Prostate gland (tissue), 2 donors: ENCODE measurements at places on chromosomes 3 and 15.

DNA sequence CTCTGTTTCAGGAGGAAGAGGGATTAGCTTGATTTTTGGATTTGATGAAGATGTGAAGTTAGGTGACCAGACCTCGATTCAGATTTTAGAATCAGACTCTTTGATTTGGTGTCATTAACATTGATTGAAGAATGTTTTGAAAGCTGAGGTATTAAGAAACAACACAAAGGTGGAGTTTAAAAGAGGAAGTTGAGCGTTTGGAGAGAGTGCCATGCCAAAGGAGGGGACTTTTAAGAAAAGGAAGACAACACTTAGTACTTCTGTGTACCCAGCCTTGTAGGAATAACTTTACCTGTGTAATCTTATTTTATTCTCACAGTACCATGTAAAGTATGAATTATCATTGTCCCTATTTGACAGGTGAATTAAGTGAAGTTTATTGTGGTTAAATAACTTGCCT lies 34.4 kb downstream of the PPARG start:
- DNase-seq = no peak

- DNase-seq = no peak
Observed at GRCh38 chr15:38670128-38671005, 105.8 kb upstream of the RASGRP1 start.

DNA sequence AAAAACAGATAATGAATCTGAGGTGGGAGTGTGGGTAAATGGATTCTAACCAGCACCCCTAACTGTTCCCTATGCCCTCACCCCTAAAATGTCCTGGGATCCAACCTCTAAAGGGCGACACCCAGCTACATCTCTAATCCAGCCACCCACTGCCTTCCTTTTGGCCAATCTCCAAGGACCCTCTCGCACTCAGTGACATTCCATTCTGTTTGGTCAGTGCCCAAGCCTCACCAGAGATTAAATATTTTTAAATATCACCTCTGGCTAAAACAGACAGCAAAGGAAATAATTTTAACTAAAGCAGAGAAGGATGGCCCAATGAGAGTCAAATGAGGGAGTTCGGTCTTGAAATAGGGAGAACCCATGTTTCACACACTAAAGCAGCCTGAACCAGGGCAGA lies 19.9 kb upstream of the SCN10A start:
- DNase-seq = no peak

GRCh38 chr3:56484525-56485032 lies 16.3 kb upstream of the ERC2 start:
- DNase-seq = no peak

DNA sequence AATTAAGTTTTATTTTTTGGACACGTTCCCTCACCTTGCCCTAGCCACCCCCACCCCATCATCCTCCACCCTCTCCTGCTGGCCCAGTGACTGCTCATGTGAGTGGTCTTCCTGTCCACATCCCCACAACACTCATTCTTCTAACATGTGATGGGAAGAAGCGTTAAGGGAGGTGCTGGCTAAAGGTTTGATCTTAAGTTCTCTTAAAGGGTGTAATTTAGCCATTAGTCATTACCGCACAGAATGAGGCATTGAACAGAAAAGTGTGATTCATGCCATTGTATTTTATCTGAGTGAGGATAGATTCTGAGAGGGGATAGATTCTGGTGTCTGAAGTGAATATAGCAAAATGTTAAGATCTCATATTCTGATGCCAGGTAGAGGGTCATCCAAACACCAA lies 272.9 kb upstream of the TPM1 start:
- no peak for DNase-seq

- DNase-seq = no peak
Observed at GRCh38 chr3:98695796-98696195, 67.3 kb upstream of the ST3GAL6 start.

- no peak for DNase-seq
Observed at GRCh38 chr3:108381529-108382140, 85.3 kb downstream of the HHLA2 start.

DNA sequence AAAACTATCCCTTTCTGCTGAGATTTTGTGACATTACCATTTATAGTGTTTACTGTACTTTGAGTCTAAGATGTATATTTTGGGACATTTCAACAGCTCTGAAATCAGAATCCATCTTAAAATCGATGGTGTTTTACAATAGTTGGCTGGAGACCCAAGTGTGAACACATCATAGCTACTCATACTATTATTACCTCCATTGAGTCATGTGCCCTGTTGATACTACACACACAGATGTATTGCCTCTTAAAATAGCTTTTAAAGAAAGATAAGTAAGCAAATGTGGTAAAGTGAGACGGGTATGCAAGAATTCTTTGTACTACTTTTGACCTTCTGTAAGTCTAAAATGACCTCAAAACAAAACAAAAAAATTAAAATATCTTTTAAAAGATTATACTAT lies 6.7 kb downstream of the LMOD3 start:
- DNase-seq = no peak

GRCh38 chr15:83066034-83066733 lies 868 bp downstream of the BTBD1 start:
- DNase-seq = no peak

DNA sequence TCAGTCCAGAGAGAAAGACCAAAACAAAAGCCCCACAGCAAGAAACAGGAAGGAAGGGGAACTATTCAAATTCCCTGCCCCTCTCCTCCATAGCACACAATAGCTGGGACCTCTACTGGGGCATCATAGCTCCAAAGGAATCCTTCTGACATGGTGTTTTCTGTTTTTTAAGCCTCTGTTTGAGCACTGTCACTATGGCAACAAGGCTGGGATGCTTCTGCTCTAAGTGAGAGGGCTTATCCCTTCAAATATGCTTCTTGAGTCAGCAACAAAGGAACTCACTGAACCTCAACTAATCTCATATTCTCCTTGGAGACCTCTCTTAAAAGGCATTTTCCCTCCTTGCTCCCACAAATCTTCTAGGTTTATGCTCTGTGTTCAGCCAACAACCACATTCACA lies 40.5 kb downstream of the MYLK start:
- no peak for DNase-seq

DNA sequence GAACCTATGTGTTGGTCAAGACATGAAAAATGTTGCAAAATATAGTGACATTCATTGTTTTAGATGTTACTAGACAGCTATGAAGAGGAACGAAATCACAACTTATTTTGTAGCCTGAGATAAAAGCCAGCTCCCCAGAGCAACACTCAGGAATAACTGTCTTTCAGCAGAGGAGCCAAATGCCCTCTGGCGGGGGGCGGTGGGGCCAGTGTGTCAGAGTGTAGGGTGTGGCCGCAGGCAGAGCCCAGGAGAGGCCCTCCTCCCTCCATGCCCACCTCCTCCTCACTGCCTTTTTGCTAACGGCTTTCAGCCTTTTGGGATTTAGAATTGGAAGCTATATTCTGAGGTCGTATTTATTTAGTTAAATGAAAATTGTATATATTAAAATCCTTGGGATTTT lies 16.9 kb downstream of the APOD start:
- DNase-seq = no peak

DNA sequence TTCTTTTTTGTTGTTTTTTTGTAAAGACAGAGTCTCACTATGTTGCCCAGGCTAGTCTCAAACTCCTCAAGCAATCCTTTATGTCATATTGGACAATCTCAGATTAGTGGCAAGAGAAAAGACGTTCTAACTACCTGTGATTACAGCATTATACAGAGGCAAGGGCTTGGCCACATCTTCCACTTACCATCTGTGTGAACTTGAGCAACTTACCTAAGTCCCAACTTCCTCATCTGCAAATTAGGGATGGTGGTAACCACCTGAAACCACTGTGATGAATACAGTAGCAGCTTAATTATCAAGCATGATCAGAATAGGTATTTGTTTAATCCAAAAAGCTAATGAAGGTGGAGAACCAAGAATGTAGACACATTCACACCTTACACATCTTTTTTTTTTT lies 16.1 kb downstream of the LRRC2 start:
- DNase-seq = no peak

DNA sequence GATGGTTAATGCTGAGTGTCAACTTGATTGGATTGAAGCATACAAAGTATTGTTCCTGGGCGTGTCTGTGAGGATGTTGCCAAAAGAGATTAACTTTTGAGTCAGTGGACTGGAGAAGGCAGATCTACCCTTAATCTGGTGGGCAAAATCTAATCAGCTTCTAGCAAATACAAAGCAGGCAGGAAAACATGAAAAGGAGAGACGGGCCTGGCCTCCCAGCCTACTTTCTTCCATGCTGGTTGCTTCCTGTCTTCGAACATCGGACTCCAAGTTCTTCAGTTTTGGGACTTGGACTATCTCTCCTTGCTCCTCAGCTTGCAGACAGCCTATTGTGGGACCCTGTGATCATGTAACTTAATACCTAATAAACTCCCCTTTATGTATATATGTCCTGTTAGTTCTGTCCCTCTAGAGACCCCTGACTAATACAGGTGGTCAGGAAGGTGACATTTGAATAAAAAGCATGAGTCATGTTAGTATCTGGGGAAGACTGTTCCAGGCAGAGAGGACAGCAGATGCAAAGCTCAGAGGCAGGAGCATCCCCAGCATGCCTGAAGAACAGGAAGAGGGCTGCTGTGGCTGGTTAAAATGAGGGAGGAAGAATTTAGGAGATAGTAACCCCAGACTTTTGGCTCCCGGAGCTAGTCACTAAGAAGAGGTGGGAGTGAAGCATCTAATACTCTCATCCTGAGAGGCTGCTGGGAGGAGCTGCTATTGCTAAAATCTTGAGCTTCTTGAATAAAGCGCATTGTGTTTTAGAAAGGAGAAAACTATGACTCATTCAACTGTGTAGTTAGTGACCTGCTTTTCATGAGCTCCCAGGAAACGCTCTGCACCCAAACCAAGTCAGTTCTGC lies 207.4 kb upstream of the HES1 start:
- DNase-seq = no peak

GRCh38 chr3:109413049-109413448 lies 75.7 kb upstream of the DPPA4 start:
- DNase-seq = no peak

GRCh38 chr3:39273119-39273518 lies 6.7 kb downstream of the CX3CR1 start:
- no peak for DNase-seq

DNA sequence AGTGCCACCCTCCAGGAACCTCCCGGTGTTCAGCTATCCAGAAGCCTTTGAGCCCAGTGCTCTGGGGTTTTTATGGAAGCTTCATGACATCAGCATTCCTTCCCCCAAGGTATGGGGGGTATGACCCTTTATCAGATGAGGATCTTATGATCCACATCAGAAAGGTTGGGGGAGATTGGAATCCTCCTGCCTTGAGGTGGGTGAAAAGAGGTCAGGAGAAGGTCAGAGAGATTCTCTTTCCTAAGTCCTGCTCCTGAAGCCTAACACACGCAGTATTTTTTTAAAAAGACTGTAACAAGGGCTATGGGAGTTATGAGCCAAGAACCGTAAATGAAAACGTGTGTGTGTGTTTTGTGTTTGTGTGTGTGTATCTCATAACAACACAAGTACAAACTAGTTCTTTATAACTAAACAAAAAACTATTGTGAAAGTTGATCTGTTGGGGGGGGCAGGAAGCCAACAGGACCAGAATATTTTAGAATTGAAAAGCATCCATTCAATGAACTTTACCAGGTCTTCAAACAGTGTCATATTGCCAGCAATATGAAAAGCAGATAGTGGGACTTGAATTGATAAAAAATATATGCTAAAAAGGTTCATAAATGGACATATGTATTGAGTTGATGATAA lies 13.2 kb downstream of the MKRN3 start:
- no peak for DNase-seq

- DNase-seq = no peak
Observed at GRCh38 chr3:82474711-82475110, 713.3 kb upstream of the GBE1 start.

DNA sequence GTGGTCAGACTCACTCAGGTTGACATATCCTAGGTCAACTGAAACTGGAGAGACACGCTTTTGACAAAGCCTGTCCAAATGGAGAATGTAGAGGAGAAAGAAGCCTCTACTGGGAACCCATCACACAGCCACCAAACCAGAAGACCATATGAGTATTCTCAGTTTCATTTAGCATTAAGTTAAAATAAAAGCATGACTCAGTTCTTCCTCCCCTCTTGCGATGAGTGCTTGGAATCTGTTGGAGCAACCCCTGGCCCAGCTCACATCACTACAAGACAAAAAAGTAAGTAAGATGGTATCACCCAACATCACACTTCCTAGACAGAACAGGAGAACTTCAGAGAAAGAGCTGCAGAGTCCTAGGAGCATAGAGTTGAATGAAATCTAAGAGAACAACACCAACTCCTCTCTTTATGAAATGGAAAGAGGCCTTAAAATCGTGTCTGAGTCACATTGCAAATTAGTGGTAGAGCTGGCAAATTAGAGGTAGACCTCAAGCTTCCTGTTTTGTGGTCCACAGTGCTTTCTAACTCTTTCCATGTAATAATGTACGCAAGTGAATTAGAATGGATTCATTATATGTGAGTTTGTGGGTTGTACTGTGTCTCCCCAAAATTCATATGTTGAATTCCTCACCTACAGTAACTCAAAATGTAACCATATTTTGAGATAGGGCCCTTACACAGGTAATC lies 51.2 kb downstream of the FGF12 start:
- no peak for DNase-seq

GRCh38 chr3:146542978-146543377 lies 1.4 kb downstream of the PLSCR1 start:
- no peak for DNase-seq

DNA sequence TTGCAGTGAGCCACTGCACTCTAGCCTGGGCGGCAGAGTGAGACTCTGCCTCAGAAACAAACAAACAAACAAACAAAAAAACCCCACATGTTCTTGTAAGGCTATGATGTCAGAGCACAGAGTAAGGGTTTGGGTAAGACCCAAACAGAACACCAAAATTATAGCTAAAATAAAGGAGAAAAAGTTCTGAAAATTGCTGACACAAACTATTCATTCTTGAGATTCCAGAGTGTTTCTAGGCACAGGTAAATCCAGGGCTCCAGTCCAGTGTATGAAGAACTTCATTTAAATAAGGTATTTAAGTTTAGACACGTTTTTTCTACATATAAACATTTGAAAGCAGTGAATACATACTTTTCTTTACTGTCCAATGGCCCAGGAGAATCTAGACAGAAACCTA lies 3.9 kb downstream of the CDC25A start:
- DNase-seq = no peak

DNA sequence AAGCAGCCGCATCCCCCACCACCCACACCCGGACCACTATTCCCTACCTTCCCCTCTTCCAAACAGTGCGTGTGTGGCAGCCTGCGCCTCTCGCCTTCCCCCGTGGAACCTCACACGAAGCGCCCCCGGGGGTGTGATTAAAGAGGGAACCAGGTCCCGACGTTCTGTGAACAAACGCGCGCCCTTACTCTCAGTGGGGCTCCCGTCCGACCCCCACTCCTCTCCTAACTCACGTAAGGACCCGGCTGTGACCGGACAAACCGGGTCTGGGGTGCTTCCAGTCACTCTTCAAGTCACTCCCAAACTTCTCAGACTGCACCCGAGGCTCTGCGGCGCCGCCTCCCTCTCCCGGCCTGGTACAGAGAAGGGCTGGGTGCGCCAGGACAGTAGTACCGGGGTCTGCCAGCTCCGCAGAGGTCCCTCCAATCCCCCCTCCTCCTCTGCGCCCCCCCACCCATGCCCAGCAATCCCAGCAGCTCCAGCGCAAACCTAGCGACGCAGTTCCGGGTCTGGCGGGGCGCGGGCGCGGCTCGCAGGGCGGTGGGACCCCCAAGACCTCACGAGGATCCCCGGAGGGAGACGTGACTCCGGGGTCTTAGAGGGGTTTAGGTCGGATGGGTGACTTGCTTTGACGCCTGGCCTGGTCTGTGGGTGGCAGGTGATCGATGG lies 574 bp downstream of the DUOXA1 start:
- DNase-seq = no peak

GRCh38 chr3:98612996-98613517 lies 19.6 kb upstream of the CPOX start:
- DNase-seq = no peak

GRCh38 chr3:196192524-196193051 lies 18.6 kb downstream of the ZDHHC19 start:
- peak; percentile 39 for DNase-seq
